ENCODE measurements at places on chromosomes 2 and 18.

DNA sequence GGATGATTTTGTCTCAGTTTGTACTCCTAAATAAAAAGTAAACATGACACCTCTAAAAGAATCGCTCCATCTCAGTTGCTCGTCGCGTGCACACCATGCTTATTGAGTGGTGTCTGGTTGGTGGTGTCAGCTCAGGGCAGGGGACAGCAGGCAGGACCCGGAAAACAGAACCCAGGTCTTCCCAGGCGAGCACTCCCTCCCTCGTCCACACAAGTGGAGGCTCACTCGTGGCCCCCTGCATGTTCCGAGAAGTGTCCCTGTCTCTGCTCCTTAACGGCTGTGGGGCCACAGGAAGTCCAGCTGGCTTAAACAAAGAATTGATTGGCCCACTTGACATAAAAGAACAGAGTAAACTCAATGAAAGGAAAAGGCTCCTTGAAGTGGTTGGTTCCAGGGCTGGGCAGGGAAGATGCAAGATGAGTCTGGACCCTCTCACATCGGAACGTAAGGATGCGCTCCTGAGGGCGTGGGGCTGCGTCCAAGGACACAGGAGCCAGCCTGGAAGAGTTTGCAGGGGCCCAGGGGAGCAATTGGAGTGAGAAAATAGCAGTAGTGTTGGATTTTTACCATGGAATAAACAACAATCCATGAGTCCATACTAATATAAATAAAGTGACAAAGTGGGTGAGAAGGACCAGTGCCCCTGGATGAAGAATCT lies 13.1 kb upstream of the CNDP1 start:
- no peak for DNase-seq

DNA sequence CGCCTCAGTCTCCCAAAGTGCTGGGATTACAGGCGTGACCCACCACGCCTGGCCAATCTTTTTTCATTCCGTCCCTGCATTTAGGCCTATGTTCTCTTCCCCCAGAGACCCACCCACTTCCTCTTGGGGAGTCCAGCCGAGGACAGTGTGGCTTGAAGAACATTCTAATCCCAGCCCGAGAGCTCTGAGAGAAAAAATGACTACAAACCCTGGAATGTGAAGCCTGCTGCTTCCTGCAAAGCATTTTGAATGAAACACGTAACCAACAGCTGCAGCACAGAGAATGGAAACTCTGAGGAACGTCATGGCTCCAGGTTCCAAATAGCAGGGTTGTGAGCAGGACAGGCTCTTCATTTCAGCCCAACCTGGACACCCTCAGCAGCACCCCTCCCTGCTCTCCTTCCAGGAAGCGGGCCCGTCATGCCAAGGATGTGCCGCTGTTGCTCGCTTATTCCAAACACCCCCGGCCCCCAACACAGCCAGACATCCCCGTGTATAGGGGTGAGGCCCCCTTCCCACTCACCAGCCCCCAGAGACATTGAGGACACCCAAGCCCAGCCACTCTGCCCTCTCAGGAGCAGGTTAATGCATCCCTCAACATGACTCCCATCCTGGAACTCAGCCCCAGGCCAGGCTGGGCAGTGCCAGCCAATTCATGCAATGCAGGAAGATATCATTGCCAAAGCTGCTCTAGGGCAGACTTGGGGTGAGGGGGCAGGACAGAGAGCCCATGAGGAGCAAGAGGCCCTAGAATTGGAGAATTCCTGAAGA lies 139.8 kb downstream of the ZFP36L2 start:
- DNase-seq = peak; percentile 18

GRCh38 chr2:207434899-207435465 lies 94.8 kb upstream of the CREB1 start:
- peak; percentile 82 for DNase-seq

DNA sequence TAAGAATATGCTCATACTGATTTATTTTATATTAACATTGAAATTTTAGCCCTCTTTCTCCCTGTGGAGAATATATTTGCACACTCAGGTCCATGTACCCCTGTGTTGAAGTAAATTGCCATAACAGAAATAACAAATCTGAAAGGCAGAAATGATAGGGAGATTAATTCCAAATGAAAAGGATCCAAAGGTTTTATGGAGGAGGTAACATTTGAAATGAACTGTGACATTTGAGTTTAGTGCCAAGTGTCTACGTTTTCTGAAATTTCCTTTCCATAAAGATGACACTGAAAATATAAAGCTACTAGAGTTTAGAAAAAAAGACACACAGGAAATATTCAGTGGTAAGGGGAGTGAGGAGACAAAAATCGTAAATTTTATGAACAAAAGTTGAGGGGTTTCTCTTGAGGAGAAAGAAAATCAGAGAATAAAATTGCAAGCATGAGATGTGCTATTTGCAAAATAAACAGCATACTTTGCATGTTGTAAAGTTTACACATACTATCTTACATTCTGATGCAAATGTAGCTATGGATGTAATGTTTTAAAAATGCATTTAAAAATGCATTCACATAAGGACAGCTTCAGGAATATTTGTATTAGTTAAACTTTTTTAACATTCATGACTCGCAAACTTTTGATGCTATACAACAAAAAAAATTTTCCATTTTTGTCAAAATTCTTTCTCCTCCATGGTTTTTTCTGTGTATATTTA lies 69.5 kb downstream of the BAZ2B start:
- no peak for DNase-seq

DNA sequence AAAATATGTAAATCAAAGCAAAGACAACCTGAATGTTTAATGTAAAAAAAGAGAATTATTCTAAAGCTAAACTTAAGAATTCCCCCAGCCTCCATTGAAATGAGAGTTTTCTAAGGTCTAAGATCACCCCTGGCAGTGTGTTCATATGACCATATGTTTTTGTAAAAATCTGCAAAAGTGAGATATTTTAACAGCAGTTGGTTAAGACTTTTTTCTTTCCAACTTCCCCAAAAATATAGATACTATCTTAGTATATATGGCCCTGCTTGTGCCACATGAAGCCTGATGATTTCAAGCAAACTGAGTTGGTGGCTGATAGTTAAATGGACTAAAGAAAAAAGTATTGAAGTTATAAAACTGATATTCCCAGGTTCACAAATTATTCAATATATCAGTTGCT lies 35.4 kb downstream of the ZNF804A start:
- peak; percentile 53 for DNase-seq

DNA sequence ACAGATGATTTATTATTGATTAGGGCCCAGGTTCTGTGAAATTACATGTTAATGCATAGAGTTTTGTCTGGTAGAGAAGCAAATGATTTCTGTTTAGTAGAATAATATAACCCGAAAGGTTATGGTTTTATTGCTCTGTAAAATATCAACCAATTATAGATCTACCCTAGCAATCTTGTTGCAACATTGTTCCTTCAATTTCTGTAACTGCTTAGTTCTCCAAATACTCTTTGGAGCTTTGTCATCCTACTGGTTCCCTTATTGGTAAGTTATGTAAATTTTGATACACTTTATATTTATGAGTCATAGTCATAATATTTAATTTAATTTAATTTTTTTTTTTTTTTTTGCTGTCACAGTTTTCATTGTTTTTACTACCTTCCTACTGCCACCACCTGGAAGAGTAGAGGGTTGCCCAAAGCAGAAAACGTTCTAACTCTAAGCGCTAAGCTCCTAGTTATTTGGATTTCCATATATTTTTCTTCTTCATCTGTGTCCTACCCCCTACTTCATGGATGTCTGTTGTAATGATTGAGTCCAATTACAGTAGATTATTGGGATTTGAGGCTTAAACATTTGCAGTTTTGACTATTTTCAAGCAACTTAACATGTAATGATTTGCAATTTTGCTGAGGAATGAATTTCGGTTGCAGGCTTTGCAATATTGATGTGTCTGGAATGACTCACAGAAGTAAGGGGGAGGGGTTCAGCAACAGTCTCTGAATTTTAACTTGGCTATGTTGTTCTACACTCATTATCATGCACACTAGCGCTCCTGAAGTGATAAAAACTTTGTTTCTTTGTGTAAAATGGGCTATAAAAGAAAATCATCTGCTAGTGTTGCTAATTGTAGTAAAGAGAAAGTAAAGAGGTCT lies 51.1 kb downstream of the NABP1 start:
- DNase-seq = peak; percentile 14

DNA sequence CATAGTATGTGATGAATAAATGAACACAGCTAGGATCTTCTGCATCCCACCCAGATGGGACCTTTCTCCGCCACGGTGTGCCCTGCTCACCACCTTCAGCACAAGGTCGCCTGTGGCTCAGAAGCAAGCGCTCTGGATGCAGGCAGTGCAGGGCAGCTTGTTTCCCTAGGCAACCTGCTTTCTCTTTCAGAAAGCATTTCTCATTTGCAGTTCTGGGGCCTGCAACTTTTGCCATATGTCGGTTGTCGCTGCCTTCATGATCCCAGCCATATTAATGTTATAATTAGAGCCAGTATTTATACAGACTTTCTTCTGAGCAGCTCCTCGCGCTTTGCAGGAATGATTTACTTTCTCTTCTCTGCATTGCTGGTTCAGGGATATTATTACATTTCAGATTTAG lies 692.8 kb downstream of the RNF144A start:
- peak; percentile 69 for DNase-seq

DNA sequence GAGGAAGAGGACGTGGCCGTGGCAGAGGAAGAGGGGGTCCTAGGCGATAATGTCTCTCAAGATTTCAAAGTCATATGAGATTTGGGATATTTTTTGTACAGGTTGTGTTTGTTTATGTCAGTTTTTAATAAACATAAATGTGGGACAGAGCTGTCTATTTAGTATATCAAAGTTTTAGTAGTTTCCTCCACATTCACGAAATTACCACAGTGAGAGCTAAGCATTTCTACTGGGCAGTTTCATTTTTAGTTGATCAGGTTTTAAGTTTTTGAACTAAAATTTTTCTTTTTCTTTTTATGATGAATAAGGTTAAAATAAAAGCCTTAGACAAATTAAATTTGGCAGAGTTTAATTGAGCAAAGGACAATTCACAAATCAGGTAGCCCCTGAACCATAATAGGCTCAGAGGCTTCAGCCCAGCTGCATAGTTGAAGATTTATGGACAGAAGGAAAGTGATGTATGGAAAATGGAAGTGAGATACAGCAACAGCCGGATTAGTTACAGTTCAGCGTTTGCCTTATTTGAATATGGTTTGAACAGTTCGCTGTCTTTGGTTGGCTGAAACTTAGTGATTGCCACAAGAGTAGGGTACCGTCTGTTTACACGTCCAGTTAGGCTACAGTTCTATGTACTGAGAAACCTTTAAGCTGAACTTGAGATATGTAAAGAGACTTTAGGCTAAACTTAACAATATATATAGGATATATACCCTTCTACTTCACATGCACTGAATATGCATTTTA lies 17.1 kb downstream of the SNRPD1 start:
- DNase-seq = no peak

- no peak for DNase-seq
Observed at GRCh38 chr2:146850746-146851145, 994.1 kb upstream of the ACVR2A start.

GRCh38 chr2:45330108-45330507 lies 281.0 kb downstream of the SRBD1 start:
- no peak for DNase-seq

DNA sequence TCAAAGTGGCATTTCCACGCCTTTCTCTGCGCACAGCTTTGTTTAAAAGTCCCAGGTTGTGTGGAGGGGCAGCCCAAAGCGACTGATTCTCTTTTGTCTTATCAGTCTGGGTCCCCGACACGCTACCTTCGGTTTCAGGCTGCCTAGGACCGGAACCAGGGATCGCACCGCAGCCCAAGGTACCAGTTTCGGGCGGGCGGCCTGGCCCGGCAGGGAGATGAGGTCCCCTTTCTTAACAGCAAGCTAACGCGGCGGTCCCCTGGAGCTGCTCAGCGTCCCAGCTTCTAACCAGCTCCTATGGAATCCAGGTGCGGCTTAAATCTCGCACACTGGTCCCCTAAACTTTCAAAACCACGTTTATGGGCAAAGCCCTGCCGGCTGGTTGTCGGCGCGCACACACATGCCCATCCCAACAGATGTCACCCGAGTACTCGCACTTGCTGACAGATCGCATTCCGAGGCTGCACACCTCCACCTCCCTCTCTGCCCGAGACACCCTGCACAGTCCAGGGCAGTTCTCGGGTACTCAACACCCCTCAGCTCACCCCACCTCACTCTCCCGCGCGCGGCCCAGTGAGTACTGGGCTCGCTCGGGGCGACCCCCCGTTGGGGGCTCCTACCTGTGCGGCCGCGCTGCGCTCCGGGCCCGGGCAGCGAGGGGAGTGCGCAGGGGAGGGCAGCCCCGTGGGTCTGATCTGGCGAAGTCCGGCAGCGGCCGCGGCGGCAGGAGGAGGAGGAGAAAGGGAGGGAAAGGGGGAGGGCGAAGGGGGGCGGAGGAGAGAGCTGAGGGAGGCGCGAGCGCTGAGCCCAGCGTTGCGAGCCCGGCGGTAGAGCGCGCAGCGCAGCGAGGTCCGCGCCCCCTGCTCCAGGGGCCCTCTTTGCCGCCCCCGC lies at the start of gene EFEMP1:
Gene EFEMP1, minus strand, starts transcription at position 692 of the 891 bp plus-strand sequence. CDS start 1,342 bp downstream, outside the sequence.
- peak; percentile 65 for DNase-seq

- no peak for DNase-seq
Observed at GRCh38 chr2:152571048-152571766, 146.1 kb downstream of the PRPF40A start.

DNA sequence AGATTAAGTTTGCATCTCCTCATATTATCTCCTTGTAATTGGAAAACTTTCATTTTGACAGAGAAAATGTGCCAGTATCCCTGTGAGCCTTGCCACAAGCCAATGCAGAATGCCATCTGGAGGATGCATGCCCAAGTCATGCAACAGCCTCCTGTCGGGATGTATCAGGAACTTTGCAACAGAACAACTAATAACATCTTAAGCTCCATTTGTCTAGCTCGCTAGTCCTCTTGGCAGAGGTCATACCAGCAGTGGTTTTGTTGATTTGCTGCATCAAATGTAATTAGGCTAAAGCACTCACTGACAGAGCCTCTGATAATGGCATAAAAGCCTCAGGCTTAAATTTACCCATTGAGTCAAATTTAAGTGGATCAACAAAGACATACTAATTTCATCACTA lies 125.8 kb downstream of the UBE2E3 start:
- peak; percentile 78 for DNase-seq

DNA sequence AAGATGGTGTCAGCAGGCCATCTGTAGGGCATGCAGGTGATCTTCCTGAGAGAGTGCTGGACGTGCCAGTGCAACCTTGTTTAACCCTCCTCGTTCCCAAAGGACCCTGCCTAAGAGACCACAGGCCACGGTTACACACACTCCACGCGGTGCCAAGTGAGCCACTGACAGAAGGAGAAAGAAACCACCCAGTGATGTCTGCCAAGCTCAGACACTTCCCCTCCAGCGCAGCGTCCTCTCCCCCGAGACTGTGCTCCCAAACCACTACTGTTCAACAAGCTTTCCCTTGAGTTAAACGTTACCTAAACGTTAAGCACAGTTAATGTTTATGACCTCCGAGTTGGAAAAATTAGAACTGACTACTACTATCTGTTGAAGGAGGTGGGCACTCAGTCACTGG lies 119.1 kb upstream of the NCK2 start:
- DNase-seq = peak; percentile 46

DNA sequence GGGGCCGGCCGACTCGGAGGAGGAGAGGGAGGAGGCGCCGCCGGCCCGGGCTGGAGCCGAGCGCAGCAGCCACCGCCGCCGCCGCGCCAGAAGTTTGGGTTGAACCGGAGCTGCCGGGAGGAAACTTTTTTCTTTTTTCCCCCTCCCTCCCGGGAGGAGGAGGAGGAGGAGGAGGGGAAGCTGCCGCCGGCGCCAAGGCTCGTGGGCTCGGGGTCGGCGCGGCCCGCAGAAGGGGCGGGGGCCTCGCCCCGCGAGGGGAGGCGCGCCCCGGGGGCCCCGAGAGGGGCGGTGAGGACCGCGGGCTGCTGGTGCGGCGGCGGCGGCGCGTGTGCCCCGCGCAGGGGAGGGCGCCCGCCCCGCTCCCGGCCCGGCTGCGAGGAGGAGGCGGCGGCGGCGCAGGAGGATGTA lies 316 bp downstream of the CRIM1 start:
- no peak for DNase-seq

- DNase-seq = no peak
Observed at GRCh38 chr2:158116936-158117335, 15.3 kb downstream of the UPP2 start.

All from brain (organoid and tissue), 16 donors.